ENCODE measurements at places on chromosomes 3 and 15. TPM values are rescaled to one million over a fixed set of nuclear protein-coding genes. Genes with fewer than 3 reads are reported as not detected.

Gene RBM15B
- total RNA-seq, result 33.5 TPM

DNA sequence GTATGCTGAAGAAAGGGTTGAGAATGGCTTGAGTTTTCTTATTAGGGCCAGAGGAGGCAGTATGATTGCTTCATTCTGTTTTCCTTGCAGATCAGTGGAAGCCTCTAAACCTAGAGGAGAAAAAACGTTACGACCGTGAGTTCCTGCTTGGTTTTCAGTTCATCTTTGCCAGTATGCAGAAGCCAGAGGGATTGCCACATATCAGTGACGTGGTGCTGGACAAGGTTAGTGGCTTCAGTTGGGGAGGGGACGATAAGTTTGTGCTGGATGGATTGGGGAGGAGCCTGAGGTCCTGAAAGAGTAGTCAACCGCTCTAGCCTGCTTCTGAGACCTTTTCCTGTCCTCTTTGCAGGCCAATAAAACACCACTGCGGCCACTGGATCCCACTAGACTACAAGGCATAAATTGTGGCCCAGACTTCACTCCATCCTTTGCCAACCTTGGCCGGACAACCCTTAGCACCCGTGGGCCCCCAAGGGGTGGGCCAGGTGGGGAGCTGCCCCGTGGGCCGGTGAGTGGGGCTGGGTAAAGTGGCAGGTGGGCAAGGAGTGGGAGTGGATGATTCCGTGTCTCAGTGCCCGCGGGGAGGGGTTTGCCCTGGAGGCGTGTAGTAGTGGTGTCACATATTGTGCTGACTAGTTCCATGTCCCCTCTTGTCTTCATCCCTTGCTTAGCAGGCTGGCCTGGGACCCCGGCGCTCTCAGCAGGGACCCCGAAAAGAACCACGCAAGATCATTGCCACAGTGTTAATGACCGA is 8.5 kb downstream of the EIF4G1 start:
- no peak for DNase-seq

DNA sequence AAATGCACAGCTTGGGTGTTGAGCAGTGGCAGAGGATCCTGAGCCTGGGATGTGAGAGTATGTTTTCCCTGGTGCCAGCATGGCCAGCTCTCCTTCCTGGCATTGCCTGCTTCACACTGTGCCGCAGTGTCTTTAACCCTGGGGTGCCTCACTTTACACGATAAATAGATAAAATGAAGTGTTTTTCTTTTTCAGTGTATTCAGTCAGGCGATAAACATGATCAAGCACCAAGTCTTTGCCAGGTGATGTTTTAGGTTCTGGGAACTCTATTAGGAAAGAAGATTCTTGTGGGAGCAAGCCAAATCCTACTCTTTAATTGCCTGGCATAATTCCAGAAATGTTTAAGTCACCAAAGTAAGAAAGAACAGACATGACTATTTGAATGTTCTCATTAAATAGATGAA is 14.0 kb downstream of the ABHD6 start:
- DNase-seq, result no peak

DNA sequence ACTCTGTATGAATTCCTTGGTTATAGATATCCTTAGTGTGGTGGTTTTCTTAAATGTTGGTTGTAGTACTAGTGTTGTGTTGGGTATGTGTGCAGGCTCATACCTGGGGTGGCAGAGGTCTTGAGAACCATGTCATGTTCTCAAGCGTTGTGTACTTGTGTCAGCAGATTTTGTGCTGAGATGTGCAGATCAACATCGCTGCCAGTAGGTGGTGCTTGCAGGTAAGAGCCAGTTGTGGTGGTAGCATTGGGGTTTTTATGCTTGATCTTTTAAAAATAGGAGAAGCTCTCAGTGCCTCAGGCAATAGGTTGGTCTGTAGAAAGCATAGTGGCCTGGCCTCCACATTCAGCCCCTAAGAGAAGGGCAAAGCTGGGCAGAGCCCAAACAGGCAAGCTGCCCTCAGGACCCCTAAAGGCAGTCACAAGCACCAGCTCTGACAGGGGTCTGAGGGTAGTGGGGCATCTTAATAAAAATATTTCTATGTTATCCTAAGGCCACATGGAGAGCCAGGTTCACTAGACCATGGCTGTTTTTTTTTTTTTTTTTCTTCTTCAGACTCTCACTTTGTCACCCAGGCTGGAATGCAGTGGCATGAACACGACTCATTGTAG is 164.0 kb downstream of the IL20RB start:
- no peak for DNase-seq

DNA sequence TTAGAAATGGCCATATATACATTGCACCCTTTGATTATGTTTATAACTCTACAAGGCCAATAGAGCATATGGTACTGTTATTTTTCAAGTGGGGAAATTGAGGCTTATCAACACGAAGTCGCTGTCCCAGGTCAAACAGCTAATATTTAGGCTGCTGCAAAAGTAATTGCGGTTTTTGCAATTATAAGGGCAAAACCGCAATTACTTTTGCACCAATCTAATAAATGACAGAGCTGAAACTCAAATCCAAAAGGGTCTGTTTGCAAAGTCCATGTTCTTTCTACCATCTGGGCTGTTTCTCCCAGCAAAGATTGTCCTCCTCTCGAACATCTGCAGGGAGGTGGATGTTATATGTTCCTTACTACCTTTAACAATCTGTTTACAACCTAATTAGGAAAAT is 147.2 kb downstream of the CADPS start:
- no peak for DNase-seq
